ENCODE measurements at places on chromosomes 11 and 22.

- DNase-seq: no peak
Observed at GRCh38 chr22:33476716-33477115, 418.5 kb upstream of the SYN3 start.

DNA sequence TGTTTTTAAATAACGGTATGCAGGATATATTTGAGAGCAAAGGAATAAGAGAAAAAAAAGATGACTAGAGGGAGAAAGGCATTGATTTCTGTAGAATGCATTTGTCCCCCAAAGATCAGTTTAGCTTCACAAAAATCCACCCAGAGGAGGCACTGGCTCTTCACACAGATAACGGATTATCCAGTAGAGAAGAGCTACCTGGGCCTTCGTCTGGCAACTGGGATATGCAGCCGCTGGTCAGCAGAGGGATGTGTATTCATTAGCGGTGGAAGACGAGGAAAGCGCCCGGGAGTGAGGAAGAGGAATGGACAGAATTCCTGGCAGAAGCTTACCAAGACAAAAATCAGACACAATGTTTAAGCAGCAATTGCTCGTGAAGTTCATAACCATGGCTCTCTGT is 5.6 kb upstream of the WT1 start:
- no peak for DNase-seq

DNA sequence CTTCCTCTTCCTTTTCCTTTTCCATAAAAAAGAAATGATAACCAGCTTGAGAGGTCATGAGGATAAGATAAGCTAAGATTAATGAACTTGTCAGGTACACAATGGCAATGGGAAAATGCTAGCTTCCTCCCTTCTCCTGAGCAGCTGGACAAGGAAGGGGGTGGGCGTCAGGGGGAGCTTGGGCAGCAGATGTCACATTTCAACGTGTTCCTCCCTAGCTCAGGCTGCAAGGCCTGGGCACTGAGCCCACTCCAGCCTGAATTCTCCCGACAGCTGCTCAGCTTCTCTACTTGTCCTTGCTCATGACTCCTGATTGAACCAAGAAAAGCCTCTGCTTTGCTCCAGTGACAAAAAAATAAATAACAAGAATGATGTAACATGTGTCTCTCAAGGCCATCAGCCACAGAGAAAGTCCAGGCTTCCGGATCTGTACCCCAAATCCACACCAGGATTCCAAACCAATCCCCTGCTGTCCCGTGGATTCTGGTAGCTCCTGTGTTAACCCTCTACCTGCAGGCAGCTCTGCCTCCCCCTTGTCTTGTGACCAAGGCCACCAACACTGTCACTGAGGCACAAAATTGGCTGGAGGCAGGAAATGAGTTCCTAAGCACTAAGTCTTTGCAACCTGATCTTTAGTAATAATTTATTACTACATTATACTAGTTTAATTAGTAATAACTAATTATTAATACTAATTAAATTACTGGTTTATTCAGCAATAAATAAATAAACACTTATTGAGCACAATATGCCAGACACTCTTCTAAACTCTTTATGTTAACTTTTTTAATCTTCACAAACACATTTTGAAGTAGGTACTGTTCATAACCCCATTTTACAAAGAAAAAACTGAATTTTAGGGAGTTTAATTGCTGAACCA is 146.5 kb downstream of the CCDC34 start:
- DNase-seq: no peak

- no peak for DNase-seq
Observed at GRCh38 chr11:117185736-117186430, 7.3 kb downstream of the SIDT2 start.

DNA sequence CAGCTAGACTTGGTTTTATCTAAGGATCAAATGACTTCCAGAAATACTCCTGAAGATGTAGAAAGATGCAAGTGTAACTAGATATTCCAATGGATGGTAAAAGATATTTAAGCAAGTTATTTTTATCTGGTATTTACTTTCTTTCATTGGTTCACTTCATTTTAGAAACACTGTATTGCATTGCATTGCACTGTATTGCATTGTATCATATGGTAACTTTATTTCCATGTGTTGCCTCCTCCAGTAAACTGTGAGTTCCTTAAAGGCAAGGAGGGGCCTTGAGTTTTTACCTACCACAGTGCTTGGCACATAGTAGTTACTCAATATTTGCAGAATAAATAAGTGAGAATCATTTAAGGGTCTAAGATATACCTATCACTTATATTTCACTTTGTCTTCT is 31.8 kb upstream of the FLI1 start:
- no peak for DNase-seq

DNA sequence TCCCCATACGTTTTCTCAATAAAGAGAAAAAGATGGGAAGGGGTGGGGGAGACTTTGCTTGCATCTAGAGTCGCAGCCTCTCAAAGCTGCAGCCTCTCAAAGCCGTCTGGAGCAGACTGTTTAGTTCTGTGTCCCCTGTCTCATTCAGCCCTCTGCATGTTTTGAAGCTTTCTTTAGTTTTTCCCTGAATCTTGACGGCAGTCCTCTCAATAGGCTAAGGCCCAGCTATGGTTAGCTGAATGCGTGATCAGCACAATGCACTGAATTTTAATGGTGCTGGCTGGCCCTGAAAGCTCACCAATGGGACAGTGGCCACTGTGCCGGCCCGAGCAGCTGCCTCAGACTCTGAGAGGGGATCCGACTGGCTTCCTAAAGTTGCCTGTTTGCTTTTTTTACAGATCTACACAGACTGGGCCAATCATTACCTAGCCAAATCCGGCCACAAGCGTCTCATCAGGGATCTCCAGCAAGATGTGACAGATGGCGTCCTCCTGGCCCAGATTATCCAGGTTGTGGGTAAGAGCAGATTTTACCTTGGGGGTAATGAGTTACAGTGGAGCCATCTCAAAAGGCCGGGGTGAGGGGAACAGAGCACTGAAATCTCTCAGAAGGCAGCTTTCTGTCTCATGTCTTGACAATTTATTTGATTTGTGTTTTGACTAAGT is 119.6 kb downstream of the NAV2 start:
- DNase-seq: no peak

GRCh38 chr22:50325444-50326224 is 1.2 kb downstream of the DENND6B start:
- no peak for DNase-seq

- no peak for DNase-seq
Observed at GRCh38 chr11:118476676-118477075, 40.4 kb downstream of the KMT2A start.

- DNase-seq: no peak
Observed at GRCh38 chr11:104370478-104370877, 206.5 kb upstream of the PDGFD start.

DNA sequence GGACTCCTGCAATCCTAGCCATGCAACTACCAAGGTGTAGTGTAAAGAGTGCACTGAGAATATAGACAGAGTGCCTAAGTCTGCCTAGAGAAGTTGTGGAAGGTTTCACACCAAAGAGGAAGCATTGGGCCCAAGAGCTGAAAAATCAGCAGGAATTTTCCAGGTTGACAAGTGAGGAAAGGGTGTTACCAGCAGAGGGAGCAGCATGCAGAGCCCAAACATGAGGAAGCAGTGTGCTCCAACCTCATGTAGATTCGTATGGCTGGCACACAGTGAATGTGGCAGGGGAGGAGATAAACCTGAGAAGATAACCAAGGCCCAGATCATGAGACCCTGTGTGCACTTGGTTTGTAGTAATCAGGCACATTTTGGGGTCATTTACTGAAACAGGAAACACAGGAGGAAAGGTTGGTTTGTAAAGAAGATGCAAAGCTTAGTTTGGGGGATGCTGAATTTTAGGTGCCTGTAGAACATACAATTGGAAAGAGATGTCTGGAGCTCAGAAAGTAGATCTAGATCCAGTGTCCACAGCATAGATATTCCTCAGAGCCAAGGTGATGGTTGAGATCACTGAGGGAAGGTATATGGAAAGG is 1.7 kb downstream of the HPX start:
- DNase-seq: no peak

GRCh38 chr11:107711861-107712755 is at the start of gene SLN:
TSS of gene SLN (minus strand) at chr11:107712056.
- no peak for DNase-seq

GRCh38 chr11:128575961-128576350 is 11.4 kb downstream of the ETS1 start:
- no peak for DNase-seq

- no peak for DNase-seq
Observed at GRCh38 chr22:48239461-48240147, 1477.2 kb downstream of the TBC1D22A start.

- DNase-seq: no peak
Observed at GRCh38 chr11:85826116-85826855, 15.3 kb upstream of the SYTL2 start.

GRCh38 chr11:112211536-112211935 is 14.7 kb upstream of the PTS start:
- DNase-seq: no peak

DNA sequence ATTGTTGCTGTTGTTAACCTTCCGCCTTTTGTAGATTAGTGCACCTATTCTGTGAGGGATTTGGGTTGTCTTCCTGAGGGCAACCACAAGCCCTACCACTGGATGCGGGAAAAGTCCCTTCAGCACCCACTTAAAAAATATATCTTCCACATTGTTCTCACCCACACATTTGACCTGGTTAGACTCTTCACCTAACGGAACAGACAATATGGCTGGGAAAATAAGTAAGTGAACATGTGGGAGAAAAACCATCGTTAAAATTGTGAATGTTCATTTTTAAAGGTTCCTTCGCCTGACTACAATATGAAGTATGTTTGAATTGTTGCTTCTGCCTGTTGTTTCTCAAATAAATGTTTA is 72.0 kb upstream of the MPEG1 start:
- no peak for DNase-seq

- DNase-seq: no peak
Observed at GRCh38 chr11:93169950-93170561, 27.7 kb downstream of the SLC36A4 start.

GRCh38 chr11:9042488-9042887 is 38.7 kb upstream of the NRIP3 start:
- no peak for DNase-seq

DNA sequence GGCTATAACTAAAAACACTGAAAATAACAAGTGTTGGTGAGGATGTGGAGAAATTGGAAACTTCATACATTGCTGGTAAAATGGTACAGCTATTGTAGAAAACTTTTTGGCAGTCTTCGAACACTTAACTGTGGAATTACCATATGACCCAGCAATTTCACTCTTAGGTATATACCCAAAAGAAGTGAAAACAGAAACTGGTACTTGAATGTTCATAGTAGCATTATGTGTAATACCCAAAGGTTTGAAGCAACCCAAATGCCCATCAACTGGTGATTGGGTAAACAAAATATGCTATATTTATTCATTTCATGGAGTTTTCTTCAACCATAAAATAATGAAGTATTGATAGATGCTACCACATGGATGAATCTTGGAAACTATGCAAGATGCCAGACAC is 40.8 kb upstream of the FTH1 start:
- no peak for DNase-seq

- no peak for DNase-seq
Observed at GRCh38 chr11:125071846-125072217, 8.7 kb downstream of the SLC37A2 start.

- peak; percentile 37 for DNase-seq
Observed at GRCh38 chr22:37019309-37020191, at the start of the genes MPST and TST. TSS of gene MPST (plus strand) at chr22:37019742. CDS start at chr22:37019837, 95 bp downstream. TSS of gene TST (minus strand) at chr22:37019447. CDS start at chr22:37018732, 715 bp downstream.

GRCh38 chr22:24466716-24467328 is 28.3 kb upstream of the UPB1 start:
- DNase-seq: no peak

- no peak for DNase-seq
Observed at GRCh38 chr11:16148301-16148931, 207.9 kb downstream of the SOX6 start.

GRCh38 chr11:40647295-40647694 is 812.2 kb downstream of the LRRC4C start:
- DNase-seq: no peak

DNA sequence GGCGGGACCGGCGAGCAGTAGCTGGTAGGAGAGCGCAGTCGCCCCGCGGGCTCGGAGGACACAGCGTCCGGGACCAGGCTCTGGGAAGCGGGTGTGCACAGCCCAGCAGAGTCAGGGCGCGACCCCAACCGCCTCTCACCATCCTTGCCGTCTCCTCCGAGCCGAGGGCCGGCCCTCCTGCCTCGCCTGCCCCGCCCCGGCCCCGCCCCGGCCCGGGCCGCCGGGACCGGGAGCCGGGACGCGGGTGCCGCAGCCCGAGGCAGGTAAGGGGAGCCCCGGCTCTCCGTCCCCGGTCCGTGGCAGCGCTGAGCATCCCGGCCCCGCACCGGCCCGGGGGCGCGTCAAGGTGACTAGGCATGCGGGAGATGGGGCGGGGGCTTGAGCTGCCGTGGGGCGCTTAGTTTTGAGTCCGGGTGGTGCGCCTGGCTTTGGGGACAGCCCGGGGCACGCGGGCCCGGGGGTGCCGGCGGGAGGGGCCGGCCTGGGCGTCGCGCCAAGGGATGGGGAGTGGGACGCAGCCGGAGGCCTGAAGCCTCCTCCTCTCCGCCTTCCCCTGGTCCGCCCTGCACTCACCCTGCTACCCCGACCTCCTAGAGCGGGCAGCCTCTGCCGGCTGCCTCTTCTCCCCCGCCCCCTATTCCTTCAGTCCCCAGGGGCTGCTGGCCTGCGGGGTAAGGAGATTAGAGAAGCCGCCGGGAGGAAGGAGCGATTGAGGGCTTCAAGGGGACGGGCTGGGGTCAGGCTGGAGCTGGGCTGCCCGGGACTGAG is at the start of gene ABCG4:
Gene ABCG4, plus strand, starts transcription at position 35 of the 768 bp plus-strand sequence. CDS start 914 bp downstream, outside the sequence.
- no peak for DNase-seq

GRCh38 chr22:30780026-30780425 is 85.4 kb downstream of the OSBP2 start:
- DNase-seq: no peak

DNA sequence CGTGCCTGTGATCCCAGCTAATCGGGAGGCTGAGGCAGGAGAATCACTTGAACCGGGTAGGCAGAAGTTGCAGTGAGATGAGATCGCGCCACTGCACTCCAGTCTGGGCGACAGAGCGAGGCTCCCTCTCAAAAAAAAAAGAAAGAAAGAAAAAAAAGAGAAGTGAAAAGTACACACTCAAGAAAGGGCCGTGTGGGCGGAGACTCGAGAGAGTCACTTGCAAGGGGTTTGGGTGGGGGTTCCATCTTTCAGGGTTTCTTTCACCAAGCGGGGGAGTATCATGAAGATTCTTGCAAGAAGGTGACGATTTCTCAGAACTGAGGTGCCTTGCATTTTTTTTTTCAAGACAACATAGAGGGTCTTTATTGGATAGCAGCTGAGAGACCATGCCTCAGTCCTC is 4.0 kb upstream of the IFITM5 start:
- DNase-seq: no peak

DNA sequence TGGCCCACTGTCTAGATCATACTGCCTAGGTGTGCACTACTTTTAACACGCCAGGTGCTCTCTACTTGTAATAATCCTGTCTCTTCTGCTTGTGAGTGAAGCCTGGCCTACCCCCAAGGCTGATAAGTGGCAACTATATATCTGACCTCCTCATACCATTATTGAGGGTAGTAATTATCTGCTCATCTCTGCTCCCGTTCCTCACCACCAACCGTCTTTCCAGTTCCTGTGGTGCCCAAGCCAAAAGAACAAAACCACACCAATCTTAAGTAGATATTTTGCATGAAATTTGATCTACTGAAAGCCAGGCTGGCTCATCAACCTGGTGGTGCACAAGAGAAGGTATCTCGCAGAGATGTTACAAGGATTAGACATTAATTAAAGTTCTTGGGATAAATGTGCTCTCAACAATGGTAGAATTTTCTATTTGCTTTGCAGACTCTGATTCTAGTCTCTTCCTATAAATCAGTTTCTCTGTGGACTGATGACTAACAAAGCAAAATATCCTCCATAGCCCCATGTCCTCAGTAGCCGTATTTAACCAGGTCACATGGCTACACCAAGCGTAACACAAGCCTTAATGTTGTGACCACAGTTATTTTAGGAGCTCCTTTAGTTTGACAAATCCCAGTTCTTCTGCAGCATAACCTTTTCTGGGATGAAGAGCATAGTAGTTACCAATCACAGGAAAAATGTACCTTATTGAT is 267.2 kb downstream of the NTM start:
- no peak for DNase-seq

Measured in NK-92 treated with Interleukin-12 subunit alpha and Interleukin-12 subunit beta, amount 100 ng/mL, for 24 hours (cell line).